ENCODE measurements at places on chromosomes 7 and 10.
A peak's percentile ranks its signal among the peaks of the same experiment; 100 is the strongest.

- DNase-seq: no peak
Observed at GRCh38 chr10:91071786-91072185, 148.7 kb upstream of the PCGF5 start.

DNA sequence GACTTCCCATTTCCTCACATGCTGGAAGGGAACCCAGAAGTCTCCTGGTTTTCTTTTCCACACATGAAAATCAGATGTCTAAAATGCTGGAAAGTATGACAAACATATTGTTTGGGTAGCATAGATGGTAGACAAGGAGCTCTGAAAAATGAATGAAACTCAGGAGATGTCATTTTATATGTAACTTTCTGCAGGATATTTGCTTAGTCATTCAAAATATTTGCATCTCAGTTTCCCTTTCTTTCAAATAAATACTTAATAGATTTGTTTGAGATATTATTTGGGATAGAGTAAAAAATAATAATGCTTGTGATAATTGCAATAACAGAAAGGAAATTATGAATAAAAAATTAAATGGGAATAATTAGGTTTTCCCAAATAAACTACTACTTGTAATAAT is 298.9 kb upstream of the ADARB2 start:
- no peak for DNase-seq

DNA sequence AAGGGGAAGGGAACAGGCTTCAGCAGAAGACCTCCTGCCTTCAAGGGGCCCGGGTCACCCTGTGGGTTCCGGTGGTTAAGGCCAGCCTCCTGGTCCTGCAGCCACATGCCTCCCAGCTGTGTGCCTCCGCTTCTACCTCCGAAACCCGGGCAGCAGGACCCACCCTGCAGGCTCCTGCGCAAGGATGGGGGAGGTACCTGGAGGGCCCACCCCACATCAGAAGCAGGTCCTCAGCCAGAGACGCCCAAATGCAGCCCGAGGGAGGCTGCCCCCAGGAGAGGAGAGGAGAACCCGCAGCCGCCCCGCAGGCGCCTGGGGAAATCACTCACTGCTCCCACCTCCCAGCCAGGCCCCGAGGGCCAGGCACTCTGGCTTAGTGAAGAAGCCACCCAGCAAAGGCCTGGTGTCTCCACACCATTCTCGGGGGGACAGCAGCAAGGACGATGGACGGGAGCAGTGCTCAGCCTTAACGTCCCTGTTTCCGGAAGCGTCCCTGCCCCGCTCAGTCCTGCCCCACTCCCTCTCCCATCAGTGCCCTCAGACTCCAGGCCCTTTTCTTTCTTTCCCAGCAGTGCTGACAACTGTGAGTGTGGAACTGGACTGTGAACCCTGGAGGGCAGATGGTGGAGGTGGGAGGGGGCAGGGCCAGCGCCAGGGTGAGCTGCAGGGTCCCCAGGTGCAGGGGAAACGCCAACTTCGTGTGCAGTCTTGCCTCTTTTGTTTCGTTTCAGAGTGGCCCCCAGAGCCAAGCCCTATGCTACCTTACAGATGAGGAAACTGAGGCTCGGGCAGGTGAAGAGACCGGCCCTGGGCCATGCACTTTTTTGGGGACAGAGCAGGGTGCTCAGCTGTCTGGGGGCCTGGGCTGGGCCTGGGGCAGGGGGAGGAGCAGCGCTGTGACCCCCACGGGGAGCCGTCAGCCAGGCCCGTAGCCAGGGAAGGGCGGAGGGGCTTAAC is 138.0 kb downstream of the FAM53B start:
- DNase-seq: no peak

DNA sequence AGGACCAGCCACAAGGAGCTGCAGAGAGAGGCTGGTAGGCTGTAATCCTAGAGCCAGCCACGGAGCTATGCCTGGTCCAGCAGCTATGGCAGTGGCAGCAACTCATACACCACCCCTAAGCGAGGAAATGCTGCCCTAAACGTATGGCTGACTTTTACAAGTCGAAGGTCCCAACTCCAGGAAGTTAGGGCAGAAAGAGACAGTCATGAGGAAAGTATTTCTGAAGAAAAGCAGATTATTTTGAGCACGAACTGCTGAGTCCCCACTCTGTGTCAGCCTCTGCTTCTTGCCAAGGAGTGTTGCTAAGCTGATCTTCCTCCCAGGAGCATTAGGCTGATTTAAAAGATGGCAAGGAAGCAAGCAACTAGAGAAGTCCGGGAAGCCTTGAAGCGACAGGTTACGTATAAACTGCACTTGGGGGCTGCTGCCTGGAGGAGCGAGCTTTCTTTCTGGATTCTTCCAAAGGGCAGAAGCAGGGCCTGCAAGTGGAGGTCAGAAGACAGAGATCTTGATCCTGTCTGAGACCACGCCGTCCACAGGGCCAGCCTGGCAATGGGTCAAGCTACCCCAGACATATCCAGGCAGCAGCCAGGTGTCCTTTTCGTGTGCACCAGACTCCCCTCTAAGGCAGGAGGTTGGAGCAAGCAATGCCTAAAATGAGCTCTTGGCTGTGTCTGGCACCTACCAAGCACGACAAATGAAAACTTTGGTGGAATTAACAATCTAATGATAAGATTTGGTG is 39.4 kb downstream of the PLXNA4 start:
- DNase-seq: no peak

DNA sequence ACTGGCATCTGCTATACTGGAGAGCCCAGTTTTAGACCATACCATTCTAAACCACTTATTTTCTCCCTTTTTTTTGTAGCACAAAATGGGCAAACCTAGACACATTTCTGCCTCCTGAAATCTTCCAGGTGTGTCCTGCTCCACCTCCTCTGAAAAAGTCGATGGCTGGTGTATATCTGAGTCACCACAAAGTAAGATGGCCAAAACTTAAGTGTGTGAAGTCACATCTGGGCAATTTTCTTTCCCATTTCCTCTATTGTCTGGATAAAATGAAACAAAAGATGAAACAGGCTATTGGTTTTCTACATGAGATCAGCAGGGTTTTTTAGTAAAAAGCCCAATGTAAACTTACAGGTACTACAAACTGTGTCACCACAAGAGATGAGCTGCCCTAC is 65.5 kb downstream of the OSBPL3 start:
- DNase-seq: no peak

GRCh38 chr7:36047091-36047658 is 105.9 kb upstream of the EEPD1 start:
- no peak for DNase-seq

DNA sequence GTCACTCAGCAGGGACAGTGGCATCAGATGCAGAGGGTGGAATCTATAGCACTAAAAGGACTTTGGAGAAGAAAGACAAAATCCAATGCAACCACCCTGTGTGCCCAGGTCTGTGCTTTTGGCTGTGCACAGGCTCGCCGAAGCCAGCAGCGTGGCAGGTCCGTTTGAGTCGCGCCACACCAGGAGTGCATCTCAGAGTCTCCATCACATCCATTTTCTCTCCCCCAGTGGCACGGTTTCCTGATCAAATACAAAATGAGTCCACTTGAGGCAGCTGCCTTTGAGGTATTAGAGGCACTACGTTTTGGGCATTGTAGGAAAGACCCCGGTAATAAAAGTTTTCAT is 23.4 kb upstream of the PROSER2 start:
- DNase-seq: no peak

DNA sequence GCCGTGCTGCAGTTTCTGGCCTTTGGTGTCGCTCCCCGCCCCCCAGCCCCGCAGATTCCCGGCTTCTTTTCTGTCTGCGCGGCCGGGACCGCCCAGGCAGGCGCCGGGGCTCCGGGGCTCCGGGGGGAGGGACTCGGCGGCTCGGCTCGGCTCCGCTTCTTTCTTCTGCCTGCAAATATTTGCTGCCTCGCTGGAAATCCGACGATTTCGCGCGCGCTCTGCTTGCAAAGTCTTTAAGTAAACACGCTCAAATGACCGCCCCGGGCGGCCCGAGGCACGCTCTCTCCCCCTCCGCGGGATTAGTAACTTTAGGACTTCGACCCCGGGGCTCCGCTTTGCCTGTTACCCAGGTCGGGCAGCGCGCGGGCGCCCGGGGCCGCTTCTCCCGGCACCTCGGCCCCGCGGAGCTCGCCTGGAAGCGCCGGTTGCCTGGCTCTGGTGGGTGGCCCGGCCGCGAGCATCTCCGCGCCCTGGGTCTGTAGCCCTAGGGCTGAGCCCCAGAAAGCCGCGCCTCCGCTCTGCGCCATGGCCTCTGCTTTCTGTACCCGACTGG is 3.9 kb upstream of the GATA3 start:
- no peak for DNase-seq

DNA sequence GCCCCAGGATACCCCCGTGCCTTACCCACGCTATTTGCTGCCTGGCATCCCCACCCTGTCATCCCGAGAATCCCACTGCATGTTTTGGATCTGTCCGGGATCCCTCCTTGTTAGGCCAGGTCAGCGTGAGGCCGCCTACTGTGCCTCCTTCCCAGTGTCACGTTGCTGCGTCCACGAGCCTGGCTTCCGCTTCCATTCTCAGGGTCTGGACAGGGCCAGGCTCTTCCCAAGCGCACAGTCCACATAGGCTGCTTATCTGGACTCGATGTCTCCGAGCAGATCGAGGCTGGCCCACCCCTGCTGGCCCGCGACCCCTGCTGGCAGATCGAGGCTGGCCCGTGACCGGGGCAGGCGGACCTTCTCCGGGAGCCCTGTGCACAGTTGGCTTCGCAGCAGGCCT is 27.1 kb downstream of the FOXK1 start:
- DNase-seq: no peak

- DNase-seq: peak; percentile 17
Observed at GRCh38 chr10:27542812-27543211, 38.7 kb downstream of the RAB18 start.

GRCh38 chr10:82980321-82980720 is 1105.3 kb downstream of the NRG3 start:
- DNase-seq: no peak

- no peak for DNase-seq
Observed at GRCh38 chr10:7135188-7135587, 275.6 kb downstream of the SFMBT2 start.

DNA sequence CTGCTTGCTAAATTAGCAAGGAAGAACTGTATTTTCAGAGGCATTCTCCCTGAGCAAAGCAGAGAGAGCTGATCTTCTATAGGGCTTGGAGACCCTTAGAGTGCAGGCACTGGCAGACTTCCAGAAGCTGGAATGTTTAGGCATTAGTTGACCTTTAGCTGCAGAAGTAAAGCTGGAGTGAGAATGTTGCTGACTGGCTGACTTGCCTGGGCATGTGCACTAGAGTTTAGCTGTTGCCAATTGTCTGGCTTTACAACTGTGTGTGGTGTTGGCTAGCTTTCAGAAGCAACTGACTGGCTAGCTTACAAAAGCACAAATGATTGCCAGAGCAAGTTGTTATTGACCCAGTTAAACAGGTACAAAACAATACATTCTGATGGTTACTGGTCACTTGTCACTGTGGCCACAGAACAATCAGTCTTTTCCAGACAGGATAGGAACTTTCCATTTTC is 25.1 kb downstream of the FAM13C start:
- DNase-seq: no peak

Measured in AG04449 (cell line).